AG10803 (cell line): ENCODE measurements at places on chromosomes 12 and 14.

DNA sequence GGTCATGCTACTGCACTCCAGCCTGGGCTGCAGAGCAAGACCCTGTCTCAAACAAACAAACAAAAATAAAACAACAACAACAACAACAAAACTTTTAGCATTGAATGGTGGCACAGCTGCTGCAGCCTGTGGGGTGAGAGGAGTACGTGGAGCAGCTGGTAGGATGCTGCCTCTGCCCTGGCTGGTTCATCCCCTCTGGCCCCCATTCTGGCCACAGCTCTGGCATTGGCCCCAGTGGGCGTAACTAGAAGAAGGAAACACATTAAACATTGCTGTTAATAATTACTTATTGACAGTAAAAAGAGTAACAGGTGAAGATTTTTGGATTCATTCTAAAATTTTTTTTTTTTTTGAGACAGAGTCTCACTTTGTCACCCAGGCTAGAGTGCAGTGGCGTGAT is 28.8 kb upstream of the C2CD5 start:
- DNase-seq: no peak

- no peak for DNase-seq
Observed at GRCh38 chr14:84535484-84535883, 994.5 kb upstream of the FLRT2 start.

DNA sequence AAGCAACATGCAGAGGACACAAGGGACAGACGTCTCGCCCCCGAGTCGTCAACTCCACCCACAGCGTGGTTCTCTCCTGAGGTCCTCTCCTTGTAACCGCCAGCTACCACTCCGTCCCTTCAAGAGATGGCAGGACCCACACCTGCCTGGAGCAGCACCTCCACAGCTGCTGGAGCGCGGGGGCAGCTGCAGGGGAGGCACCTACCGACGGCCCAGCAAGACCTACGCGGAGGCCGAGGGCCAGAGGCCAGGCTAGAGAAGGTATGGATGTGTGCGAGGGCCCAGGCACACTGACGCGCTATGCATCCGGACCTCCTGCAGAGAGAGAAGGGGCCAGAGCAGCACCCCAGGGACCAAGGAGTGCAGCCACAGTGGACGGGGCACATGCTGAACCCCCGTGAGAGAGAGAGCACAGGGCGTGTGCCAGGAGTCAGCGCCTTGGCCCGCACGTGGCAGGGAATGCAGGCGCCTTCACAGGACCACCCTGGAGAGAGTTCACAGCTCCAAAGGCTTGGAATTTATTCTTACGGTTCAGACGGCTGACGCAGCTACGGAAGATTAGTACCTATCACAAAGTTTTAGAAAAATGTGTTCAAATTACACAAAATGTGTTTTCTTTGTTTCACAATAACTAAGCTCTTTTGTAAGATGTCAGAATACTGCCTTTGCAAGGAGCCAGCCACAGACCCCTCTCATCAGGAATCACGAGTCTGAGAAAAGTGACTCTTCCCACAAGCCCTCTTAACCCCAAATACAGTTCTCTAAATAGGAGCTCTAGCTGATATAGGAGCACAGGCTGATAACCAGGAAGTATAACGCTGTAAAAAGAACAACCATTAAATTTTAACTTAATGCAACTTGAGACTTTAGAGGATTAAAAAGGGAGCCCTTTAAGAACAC is 36.8 kb downstream of the CDC42BPB start:
- no peak for DNase-seq

DNA sequence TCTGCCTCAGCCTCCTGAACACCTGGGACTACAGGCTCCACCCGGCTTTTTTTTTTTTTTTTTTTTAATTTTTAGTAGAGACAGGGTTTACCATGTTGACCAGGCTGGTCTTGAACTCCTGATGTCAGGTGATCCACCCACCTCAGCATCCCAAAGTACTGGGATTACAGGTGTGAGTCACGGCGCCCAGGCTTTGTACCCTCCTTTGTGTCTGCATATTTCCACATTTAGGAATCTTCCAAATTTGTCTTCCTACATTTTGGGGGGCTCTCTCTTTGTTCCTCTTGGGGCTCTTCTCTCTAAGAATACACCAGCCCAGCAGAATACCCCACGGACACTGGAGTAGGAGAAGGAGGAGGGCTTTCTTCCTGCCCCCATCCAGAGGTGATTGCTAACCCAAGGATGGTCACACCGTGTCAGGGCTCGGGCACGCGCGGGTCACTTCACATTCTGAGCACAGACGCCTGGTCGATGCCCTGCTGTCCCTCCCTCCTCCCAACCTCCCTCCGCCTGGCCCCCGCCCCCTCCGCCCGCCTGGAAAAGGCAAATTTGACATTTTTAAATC is 2.1 kb upstream of the DNAJC22 start:
- DNase-seq: no peak

- no peak for DNase-seq
Observed at GRCh38 chr12:30166006-30166795, 382.5 kb upstream of the TMTC1 start.

- DNase-seq: no peak
Observed at GRCh38 chr12:47556261-47557030, 149.4 kb downstream of the RPAP3 start.

GRCh38 chr12:94954029-94954685 is 49.3 kb downstream of the NDUFA12 start:
- DNase-seq: no peak

GRCh38 chr12:118908811-118909210 is 72.5 kb upstream of the SRRM4 start:
- no peak for DNase-seq

DNA sequence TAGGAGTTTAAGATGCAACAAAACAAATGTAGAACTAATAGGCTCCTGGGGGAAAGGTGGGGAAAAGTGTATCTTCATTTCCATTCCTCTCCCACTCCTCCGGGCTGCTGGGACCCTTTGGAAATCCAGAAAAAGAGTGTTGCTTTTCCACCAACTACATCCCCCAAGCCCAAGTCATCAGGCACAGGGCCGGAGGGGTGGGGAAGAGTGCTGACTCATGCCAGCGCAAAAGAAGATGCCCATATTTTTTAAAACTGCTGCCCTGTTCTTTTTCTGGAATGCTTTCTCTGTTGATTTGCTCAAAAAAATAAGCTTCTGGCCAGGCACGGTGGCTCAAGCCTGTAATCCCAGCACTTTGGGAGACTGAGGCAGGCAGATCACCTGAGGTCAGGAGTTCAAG is 70.9 kb downstream of the TBK1 start:
- DNase-seq: peak; percentile 55

DNA sequence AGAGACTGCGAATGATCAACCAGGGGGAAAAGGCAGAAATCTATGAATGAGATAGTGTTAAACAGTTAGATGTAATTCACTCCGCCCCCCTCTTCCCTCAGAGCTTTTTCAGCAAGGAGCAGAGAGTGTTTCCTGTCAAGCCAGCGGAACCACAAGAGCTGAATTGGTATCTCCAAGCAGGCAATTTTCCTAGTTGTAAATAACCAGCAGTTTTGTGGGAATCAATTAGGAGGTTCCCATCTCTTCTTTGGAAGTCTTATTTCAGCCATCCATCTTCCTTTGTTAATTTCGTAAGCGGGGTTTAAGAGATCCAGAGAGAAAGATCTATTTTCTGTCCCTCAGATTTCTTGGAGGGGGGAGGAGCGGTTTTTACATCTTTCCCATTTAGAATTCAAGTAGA is 178.0 kb downstream of the FOXN3 start:
- DNase-seq: no peak

GRCh38 chr12:121729021-121729420 is 16.5 kb downstream of the TMEM120B start:
- no peak for DNase-seq

DNA sequence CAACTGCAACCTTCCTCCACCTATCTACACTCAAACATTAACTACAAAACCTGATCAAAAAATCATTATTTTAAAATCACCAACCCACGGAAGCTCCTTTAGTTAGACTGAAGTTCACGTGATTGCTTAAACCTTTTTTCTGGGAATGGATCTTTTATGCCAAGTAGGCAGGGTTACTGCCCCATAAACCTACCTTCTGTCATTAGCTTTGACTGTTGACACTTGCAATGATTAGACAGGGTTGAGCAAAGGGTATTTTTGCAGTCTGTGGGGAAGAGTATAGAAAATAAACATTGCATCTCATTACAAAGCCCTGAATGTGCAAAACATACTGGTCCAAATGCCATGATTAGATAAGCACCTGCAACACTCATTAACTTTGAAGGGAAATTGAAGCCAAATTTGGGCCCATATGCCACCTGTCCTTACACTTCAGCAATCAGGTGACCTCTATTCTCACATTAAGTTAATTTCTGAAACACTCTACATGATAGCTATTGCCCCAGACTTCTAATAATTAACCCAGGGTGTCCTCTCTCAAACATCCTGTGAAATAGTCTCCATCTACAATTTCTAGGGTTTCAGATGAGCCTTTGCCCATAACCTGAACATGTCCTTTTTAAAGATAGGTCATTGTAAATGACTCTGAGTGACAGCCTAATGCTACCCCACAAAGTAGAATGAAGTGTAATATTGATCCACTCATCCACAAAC is 156.0 kb upstream of the PLEKHG7 start:
- DNase-seq: no peak

GRCh38 chr14:81342850-81343580 is 57.1 kb downstream of the STON2 start:
- DNase-seq: no peak

DNA sequence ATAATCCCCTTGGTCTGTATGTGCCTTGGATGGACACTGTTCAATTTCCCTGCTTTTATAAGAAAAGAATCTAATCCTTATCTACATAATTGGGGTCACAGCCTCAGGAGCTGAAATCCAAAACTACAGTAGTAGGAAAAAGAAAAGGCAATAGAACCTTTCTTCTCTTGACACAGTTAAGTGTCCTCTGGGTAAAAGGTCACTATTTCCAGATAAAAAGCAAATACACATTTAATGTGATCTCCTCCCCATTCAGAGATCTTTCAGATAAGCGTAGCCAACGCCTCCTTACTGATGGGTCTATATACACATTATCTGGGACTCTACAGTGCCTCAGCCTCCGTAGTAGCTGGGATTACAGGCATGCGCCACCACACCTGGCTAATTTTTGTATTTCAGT is 73.4 kb downstream of the CLIP1 start:
- DNase-seq: no peak

GRCh38 chr12:104137001-104137901 is 759 bp downstream of the NFYB start:
- DNase-seq: peak; percentile 75

DNA sequence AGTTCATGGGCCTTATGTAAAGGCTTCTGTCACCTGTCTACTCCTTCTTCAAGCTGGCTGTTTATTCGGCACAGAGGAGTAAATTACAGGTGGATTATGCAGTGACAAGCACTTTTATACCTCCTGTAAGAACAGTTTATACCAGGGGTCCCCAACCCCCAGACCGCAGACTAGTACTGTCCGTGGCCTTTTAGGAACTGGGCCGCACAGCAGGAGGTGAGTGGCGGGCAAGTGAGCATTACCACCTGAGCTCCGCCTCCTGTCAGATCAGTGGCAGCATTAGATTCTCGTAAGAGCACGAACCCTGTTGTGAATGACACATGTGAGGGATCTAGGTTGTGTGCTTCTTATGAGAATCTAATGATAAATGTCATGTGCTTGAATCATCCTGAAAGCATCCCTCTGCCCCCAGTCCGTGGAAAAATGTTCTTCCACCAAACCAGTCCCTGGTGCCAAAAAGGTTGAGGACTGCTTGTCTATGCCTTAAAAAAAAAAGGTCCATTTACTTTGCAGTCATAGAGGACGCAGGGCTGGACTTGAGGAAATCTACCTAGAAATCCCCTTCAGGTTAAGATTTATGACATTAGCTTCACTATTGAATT is 78.8 kb downstream of the ETV6 start:
- DNase-seq: no peak

- no peak for DNase-seq
Observed at GRCh38 chr12:120835304-120835612, 68.9 kb downstream of the SPPL3 start.

GRCh38 chr12:8065991-8066594 is at the start of gene C3AR1:
TSS of gene C3AR1 (minus strand) at chr12:8066359. CDS start at chr12:8060185, 6,174 bp downstream.
- DNase-seq: peak; percentile 53

DNA sequence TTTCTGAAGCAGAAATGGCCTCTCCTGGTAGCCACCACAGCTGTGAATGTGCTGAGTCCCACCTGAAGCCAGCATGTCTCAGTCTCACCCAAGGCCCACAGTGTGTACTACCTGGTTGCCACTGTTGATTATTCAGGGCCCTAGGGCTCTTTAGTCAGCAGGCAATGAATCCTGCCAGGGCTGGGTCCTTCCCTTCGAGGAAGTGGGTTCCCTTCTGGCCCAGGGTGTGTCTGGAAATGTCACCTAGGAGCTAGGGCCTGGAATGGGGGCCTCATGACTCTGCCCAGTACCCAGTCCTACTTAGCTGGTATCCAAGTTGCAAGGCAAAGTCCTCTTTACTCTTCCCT is 207.4 kb downstream of the SYNE2 start:
- DNase-seq: no peak

DNA sequence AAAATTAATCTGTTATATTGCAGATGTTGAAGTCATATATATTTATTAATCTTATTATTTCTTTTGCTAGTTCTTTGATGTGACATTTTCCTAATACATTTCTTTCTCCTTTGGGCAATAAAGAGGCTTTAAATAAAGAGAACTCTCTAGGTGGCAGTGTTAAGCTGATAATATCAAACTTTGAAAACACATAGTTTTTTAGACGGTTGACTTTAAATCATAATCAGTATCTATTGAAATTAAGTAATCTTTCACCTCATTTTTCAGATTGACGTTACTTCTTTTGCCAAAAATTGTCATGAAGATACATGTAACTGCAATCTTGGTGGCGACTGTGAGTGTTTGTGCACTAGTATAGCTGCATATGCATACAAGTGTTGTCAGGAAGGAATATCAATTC is 130.8 kb upstream of the PTPRQ start:
- no peak for DNase-seq

- no peak for DNase-seq
Observed at GRCh38 chr12:53586745-53587144, 39.4 kb downstream of the ATF7 start.

GRCh38 chr12:130446846-130447654 is 109.4 kb downstream of the PIWIL1 start:
- DNase-seq: no peak

DNA sequence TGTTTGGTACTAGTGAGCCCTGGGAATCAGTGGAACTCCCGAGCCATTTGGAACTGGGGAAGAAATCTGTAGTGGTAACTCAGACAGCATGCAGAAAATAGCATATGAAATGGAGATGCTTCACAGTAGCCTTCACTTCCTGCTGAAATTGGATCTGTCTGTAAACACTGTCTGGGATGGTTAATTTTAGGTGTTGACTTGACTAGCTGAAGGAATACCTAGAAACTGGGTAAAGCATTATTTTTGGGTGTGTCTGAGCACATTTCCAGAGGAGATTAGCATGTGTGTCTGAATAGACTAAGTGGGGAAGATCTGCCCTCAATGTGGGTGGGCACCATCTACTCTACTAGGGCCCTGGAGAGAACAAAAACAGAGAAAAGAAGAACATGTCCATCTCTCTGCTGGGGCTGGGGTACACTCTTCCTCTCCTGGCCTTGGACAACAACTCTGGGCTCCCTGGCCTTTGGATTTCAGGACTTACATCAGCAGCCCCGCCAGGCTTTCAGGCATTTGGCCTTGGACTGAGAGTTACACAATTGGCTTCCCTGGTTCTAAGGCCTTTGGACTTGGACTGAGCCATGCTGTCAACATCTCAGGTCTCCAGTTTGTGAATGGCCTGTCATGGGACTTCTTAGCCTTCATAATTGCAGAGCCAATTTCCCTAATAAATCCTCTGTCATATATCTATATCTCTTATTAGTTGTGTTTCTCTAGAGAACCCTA is 14.0 kb upstream of the CRADD start:
- peak; percentile 31 for DNase-seq

- DNase-seq: peak; percentile 42
Observed at GRCh38 chr12:2064071-2064507, 11.3 kb downstream of the CACNA1C start.
